ENCODE measurements at places on chromosomes 1 and 21. TPM values are rescaled to one million over a fixed set of nuclear protein-coding genes. Genes with fewer than 3 reads are reported as not detected.

Gene LCE1E
- not detected for total RNA-seq

Gene PM20D1
- 0.59 TPM for total RNA-seq

Gene LAD1
- total RNA-seq: 7.4 TPM

Gene SLC5A3
- total RNA-seq: 166 TPM

Gene ASCL5
- total RNA-seq: not detected

DNA sequence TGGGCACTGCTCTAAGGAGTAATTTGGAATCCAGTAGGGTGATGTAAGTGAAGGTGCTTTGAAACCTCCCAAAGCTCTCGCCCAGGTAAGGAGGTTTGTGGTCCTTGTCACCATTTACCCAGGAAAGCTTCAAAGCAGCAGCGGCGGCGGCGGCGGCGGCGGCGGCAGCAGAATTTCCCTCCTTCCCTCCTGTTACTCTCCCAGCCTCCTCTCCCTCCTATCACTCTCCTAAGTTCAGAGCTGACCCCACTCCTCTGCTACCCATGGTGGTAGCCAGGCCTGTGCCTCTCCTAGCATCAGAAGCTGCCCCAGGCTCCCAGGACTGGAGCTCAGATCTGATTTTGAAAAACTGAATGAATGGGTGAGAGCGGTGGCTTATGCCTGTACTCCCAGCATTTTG lies 60.7 kb downstream of the ACBD3 start:
- no peak for DNase-seq

- DNase-seq: peak; percentile 48
Observed at GRCh38 chr1:9537863-9538668, 1.2 kb upstream of the SLC25A33 start.

DNA sequence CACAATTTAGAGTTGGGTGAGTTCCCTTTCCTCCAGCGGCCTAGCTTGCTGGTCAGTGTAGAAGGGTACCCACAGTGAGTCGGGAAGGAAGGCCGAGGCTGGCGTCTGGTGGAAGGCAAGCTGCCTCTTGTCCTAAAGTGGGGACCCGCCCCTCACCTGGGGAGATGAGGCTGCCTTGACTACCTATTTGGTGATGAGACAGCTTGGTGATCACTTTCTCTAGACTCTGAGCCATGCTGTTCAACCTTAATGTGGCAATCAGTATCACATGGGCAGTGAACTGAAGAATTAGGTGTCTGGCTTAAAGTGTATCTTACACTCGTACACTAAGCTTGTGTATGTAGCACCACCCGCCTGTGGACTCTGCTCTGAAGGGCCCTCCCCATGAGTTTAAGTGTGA lies 100.7 kb downstream of the COLGALT2 start:
- no peak for DNase-seq

DNA sequence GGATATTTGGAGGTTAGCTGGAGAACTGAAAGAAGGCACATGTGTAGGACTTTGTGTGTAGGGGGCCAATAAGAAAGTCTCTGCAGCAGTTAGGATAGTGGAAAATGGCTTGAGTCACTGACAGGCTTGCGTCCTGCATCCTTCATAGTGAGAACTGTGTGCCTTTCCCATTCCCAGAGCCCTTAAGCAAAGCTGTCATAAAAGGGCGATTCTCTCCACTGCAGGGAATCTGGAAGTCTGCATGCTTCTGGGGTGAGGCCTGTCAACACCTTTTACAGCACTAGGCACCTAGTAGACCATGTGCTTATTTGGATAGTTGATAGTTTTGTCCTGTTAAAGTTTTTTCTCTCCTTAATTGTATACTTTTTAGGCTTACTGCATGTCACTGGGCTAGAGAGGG lies 39.4 kb upstream of the MACF1 start:
- DNase-seq: no peak
